Dermis microvascular lymphatic vessel endothelial cell (primary cell): ENCODE measurements at places on chromosomes 16 and 17.

DNA sequence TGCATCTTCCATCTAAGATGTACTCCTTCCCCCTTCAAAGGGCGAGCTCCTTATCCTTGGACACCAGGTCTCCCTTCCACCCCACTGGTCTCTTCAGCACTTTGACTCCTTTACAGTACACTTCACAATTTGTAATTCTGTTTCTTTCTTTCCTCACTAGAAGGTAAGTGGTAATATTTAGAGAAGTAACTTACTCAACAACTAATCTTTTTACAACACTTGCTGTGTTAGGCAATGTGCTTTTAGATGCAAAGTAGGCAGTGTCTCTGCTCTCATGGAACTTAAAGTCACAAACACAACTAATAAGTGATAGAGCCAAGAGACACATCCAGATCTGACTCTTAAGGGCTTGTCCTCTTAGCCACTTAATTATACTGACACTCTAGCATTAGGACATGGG, 6.4 kb downstream of the SIAH1 start:
- no peak for DNase-seq

DNA sequence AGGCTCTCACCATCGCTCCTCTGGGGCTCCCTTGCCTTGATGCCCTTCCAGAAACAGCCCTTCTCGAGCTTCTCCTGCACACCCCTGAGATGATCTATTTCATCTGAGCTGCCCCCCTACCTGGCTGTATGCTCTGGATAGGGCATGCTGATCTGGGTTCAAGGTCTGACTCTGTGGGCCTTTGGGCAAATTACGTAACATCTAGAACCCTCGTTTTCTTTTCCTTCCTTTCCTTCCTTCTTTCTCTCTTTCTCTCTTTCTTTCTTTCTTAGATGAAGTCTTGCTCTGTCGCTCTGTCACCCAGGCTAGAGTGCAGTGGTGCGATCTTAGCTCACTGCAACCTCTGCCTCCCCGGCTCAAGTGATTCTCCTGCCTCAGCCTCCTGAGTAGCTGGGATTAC, 20.3 kb downstream of the TNS4 start:
- DNase-seq = no peak

DNA sequence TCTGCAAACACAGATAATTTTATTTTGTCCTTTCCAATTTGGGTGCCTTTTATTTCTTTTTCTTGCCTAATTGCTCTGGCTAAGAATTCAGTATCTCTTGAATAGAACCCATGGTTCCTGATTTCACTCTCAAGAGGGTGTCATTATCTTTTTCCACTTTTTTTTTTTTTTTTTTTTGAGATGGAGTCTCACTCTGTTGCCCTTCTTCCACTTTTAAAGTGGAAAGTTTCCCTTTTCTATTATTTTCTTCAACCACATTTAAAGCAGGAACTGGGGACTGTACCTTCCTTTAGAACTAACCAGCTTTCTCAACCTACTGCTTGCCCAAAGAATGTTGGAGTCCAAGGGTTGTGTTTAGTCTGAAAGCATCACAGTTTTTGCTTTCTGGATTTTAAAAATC, 31.1 kb downstream of the SLFN11 start:
- no peak for DNase-seq

GRCh38 chr17:82962163-82962720, 117.2 kb upstream of the METRNL start:
- DNase-seq = no peak

DNA sequence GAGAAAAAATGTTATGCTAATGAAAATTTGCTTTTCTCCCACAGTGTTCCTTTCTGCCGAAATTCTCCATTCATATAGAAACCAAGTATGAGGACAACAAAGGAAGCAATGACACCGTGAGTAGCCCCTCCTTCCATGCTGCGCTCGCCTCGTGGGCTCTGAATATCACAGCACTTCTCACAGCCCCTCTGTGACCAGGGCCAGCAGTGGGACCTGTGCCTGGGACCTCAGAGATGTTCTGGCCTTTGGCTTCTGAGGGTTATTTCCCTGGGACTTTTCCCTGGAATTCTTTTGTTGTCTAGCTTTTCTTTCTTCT, 139.6 kb upstream of the NOL11 start:
- peak; percentile 64 for DNase-seq

GRCh38 chr16:23213831-23214230, 31.3 kb downstream of the SCNN1G start:
- DNase-seq = no peak

DNA sequence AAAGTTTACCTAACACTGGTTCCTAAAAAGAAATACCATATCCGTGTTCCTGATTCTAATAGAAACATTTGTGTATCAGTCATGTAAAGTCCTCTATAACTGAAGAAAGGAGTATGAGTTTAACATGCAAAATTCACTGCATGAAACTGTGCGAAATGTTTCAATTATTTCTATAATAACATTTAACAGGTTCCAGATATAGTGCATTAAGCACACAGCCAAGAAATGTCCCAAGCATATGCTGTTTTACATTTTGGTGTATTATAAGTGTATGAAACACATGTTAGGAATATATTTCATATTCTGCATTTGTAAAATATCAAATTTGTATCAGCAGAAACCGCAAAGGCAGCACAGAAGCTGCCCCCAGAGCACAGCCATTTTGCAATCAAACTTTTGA, 764.9 kb downstream of the KCNJ2 start:
- no peak for DNase-seq

DNA sequence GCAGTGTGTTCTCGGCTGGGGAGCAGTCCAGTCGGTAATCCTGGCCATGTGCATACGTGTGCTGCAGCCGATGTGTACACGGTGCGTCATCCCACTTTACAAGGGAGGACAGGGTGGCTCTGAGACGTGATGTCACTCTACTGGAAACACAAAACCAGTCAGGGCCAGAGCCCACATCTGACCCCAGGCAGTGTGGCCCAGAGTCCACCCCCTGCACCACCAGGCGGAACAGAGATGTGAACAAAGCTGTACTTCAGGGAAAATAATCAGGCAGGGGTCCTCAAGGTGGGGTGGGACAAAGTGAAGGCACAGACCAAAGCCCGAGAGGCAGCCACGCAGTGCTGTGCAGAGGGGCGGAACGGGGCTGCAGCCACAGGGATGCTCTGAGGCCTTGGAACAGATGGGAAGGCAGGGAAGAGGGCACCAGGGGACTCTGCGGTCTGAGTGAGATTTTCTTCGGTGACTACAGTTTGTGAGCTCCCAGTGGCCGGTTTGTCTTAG, 181.5 kb downstream of the ZNF423 start:
- DNase-seq = no peak

GRCh38 chr16:88754109-88754911, 30.7 kb downstream of the PIEZO1 start:
- DNase-seq = no peak

DNA sequence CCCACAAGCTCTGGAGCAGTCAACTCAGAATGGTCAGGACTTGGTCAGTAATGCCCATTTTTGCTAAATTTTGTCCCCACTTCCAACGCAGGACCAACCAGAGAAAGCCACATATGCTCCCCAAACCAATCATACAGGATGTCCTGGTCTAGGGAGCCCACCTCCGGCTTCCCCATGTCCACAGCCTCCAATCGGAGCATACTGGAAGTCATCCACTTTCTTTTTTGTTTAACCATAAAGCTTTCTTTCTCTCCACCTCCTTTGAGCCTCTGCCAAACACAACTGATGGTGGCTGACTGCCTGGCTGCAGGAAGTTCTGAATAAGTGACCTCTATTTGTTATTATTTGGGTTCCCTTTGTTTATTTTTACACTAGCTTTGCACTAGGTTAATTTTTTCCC, 549.1 kb downstream of the WWOX start:
- peak; percentile 45 for DNase-seq
